ENCODE measurements at places on chromosomes 2 and 18.

- no peak for DNase-seq
Observed at GRCh38 chr2:218202266-218202665, 14.7 kb upstream of the ARPC2 start.

DNA sequence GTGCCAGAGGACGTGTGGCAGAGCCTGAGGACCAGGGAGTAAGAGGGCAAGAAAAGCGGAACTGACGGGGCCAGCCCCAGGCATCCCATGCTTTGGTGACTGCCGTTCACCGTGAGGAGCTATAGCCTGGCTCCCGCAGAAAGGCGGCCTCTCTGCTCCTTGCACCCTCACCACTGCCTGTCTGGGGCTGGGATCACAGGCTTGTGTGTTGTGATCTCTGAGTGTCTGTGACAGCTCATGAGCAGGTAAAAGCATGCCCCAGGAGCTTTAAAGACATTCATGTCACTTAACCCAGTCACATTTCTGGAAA, 266.8 kb upstream of the RAB6C start:
- DNase-seq: no peak

DNA sequence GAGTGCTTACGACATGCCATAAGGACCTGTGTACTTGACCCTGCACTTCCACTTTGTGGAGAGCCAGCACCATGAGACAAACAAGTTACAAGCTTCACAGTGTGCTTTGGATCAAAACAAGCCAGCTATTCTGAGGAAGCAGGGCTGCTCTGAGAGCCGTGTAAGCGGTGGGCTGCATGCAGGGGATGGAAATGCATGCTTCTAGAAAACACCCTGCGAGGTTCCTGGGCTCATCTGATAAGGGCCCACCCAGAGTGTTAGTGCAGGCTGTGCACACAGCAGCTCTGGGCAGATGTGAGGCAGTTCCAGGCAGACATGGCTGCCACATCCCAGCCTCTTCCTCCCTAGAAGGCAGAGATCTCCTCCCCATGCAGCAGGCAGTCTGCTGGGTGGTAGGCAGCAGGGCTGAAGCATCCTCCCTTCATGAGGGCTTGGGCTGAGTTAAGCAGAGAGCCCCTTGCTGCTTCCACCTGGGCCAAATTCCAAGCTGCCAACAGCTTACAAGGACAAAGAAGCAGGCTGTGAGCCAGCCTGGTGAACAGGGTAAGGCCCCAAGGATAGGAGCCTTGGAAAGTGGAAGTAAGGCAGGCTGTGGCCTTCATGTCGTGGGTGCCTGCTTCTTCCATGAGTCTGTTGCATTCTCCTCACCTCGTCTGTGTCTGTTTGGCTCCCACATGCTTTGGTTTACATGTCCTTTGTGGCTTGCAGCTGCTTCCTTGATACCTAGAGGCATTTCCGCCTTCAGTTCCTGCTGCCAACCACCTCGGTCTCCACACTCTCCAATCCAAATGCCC, 7.7 kb downstream of the PSD4 start:
- no peak for DNase-seq

DNA sequence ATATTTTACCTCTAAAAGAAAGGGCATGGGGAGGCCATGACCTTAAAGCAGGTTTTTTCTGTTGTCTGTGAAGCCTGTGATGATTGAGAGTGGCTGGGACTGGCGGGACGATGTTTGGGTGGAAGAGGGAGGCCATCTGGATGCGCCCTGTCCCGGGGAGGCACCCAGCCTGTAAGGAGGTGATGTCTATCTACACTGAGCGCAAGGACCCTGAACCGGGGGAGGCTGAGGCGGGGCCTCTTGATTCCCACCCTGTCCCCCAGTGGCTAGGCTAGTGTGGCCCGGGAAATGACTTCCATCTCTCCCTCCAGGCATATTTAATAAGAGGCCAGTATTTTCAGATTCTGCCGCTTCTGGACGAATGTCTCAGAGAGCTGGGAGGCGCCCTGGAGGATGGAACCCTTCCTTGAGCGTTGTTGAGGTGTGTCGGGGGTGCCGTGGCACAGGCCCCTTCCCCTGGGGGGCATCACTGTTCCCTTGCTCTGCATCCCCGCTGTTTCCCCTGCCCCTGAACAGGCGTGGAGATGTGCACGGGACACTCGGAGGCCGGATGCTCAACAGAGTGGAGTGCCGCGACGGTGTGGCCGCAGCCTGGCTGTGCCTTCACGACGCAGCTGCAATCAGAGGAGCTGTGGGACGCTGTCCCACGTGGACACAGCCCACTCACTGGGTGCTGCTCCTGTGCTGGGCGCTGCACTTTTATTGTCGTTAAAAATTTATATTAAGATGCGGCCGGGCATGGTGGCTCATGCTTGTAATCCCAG, 185.4 kb downstream of the LDLRAD4 start:
- DNase-seq: no peak

- DNase-seq: no peak
Observed at GRCh38 chr2:121521359-121521758, 9.3 kb upstream of the RNU4ATAC start.

Measured in NCI-H1417 treated with DMSO at 0.1 percent for 48 hours (cell line).